Endothelial cell of umbilical vein (primary cell): ENCODE measurements at places on chromosomes 11 and 22. TPM values are rescaled to one million over a fixed set of nuclear protein-coding genes. Genes with fewer than 3 reads are reported as not detected.

OR51F1 gene
- total RNA-seq: not detected in 2 replicates

HPS5 gene
- total RNA-seq: 14.1 and 15.6 TPM in 2 replicates

TAF1D gene
- total RNA-seq: 172 and 181 TPM in 2 replicates

CHKB gene
- 57.7 and 62.4 TPM in 2 replicates for total RNA-seq

MAPK8IP2 gene
- 0.31 and 0.37 TPM in 2 replicates for total RNA-seq

NXPE4 gene
- total RNA-seq: not detected in 2 replicates

OR52E8 gene
- total RNA-seq: not detected in 2 replicates

OPCML gene
- total RNA-seq: not detected in 2 replicates

PNPLA3 gene
- 12.1 and 12.3 TPM in 2 replicates for total RNA-seq

CADM1 gene
- total RNA-seq: 2.6 and 2.9 TPM in 2 replicates

PRG2 gene
- 0.42 and 0.55 TPM in 2 replicates for total RNA-seq

MS4A4A gene
- not detected in 2 replicates for total RNA-seq

FAM180B gene
- total RNA-seq: not detected in 2 replicates

SMTNL1 gene
- not detected in 2 replicates for total RNA-seq

BATF2 gene
- total RNA-seq: 0.75 and 0.81 TPM in 2 replicates

ABTB2 gene
- 0.11 and 0.25 TPM in 2 replicates for total RNA-seq

APOL1 gene
- 9.3 and 14.1 TPM in 2 replicates for total RNA-seq

ELFN2 gene
- 1.3 and 1.4 TPM in 2 replicates for total RNA-seq

OR6A2 gene
- total RNA-seq: 0.27 and 0.46 TPM in 2 replicates

ANO3 gene
- total RNA-seq: not detected in 2 replicates
